ENCODE measurements at places on chromosomes 12 and 14.

DNA sequence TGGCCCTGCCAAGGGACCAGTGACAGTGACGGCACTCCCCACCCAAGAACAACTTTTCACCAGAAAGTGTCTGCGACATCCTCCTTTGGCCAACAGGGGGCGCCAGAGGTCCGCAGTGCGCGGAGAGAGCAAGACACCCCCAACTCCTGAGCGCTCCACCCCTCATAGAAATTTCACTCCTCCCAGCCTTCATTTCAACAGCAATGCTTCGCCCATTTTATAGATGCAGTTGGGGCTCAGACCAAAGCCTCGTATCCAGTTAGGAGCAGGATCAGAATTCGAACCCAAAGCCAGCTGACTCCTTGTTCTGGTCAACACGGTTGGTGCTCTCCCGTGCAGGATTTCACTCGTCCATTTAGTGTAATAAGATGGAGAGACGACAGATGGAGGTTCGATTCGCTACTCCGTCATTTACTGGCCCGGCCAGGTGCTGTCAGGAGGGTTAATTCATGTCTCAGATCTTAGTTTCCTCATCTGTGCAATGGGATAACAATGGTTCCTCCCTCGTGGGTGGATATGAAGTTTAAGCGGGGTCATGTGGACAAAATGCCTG lies 2.4 kb upstream of the POP5 start:
- peak; percentile 81 for DNase-seq

DNA sequence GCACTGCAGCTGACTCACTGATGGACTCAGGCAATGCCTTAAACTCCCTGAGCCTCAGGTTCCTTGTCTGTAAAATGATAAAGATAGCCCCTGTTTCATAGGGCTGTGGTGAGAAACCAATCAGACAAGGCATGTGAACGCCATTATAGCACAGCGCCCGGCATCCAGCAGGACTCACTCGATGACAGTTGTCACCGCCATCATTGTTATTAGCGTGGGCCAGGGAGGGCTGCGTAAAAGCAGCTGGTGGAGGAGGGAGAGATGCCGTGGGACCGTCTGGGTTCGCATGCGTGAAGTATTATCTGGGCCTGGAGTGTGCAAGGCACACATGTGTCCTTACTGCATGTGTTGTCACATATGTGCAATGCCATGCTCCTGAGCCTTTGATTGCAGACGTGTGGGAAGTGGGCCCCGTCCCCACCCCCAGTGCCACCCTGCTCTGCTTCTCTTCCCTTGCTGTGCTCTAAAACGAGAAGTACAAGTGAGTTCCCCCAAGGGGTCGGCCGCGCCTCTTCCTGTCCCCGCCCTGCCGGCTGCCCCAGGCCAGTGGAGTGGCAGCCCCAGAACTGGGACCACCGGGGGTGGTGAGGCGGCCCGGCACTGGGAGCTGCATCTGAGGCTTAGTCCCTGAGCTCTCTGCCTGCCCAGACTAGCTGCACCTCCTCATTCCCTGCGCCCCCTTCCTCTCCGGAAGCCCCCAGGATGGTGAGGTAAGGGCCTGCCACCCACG lies at the start of gene PTPN6:
Gene PTPN6 (plus strand): TSS at position 546 of the 730 bp plus-strand sequence. CDS start 157 bp downstream, at position 703.
- DNase-seq: no peak

DNA sequence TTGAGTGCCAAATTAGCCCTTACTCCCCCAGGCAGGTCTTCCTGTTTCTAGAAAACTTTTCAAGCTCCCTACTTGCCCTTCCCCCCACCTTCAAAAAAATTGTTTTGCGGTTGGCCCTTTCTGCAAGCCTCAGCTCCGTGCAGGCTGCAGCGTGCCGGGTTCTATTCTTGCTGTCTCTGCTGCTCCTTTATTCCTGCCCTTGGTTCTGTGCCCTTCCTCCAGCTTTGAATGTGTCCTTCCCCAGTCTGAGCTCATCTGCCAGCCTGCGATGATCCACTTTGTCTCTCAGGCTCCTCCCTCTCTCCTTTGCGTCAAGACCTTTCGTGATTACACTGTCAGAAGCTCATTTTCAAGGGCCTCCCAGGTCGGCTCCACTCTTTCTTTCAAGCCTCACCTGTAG lies 98.6 kb downstream of the IRF2BPL start:
- peak; percentile 15 for DNase-seq

DNA sequence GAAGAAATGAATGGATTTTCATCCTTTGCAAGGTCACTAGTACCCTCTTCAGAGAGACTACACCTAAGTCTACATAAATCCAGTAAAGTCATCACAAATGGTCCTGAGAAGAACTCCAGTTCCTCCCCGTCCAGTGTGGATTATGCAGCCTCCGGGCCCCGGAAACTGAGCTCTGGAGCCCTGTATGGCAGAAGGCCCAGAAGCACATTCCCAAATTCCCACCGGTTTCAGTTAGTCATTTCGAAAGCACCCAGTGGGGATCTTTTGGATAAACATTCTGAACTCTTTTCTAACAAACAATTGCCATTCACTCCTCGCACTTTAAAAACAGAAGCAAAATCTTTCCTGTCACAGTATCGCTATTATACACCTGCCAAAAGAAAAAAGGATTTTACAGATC lies 40.8 kb downstream of the SPATA7 start:
- DNase-seq: no peak

GRCh38 chr14:83611906-83612390 lies 1918.0 kb upstream of the FLRT2 start:
- no peak for DNase-seq

- no peak for DNase-seq
Observed at GRCh38 chr14:44316647-44317440, 190.2 kb downstream of the FSCB start.

DNA sequence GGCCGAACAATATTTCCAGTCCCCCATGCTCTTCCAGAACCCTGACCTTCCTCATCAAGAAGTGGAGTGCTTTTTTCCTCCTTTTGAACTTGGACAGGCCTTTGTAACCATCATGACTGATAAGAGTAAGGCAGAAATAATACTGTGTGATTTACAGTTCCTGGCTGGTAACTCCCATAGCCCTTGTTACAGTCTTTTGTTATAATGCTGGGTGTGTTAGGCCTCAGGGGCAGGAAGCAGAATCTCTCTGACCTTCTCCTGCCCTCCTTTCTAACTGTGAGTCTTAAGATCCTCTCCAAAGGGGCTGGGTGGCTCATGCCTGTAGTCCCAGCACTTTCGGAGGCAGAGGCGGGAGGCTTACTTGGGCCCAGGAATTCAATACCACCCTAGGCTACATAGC lies 59.5 kb downstream of the BCAT1 start:
- DNase-seq: no peak

- DNase-seq: no peak
Observed at GRCh38 chr14:33451211-33451610, 499.7 kb downstream of the EGLN3 start.

- DNase-seq: no peak
Observed at GRCh38 chr14:92644171-92644969, 104.1 kb downstream of the LGMN start.

DNA sequence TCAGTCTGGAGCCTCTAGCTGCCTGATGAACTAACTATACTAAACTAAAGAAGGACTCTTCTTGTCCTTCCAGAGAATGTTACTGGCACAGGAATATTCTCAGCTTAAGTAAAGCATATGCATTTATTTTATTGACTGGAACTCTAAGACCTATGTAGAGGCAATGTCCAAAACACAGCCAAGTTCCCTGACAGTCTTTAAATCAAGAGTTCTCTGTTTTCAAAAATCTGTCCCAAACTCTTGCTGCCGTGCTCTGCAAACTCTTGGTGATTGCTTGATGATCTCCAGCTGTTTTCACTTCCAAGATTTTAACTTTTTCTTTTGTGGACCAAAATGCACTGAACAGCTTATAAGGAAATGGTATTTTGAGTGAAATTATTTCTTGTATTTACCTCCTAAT lies 67.5 kb upstream of the DAAM1 start:
- no peak for DNase-seq

DNA sequence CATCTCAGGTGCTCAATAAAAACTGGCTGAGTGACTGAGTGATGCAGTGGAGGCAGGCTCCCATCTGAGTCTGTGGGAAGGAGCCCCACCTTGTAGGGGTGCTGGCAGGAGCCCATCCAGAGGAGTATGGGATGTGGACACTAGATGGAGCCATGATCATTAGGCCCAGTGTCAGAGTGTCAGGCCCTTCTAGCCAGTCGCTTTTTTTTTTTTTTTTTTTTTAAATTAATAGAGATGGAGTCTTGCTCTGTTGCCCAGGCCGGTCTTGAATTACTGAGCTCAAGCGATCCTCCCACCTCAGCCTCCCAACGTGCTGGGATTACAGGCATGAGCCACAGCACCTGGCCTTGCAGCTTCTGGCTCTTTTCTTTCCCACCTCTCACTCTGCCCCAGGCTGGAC lies 11.5 kb downstream of the RITA1 start:
- DNase-seq: no peak

- no peak for DNase-seq
Observed at GRCh38 chr14:43249591-43249990, 1257.5 kb downstream of the FSCB start.

GRCh38 chr14:84541018-84541417 lies 988.9 kb upstream of the FLRT2 start:
- no peak for DNase-seq

Measured in activated CD4-positive, CD25-positive, alpha-beta regulatory T cell treated with anti-CD3 and anti-CD28 coated beads, Interleukin-2, amount 50 U/mL, for 16 hours (primary cell).